DMS153 (cell line): ENCODE measurements at places on chromosomes 1 and 21.
A peak's percentile ranks its signal among the peaks of the same experiment; 100 is the strongest.

- peak; percentile 31 for DNase-seq
Measured at GRCh38 chr21:39638281-39638680, 25.5 kb downstream of the B3GALT5 start.

GRCh38 chr1:192789871-192790270, 19.0 kb upstream of the RGS2 start:
- DNase-seq = no peak

DNA sequence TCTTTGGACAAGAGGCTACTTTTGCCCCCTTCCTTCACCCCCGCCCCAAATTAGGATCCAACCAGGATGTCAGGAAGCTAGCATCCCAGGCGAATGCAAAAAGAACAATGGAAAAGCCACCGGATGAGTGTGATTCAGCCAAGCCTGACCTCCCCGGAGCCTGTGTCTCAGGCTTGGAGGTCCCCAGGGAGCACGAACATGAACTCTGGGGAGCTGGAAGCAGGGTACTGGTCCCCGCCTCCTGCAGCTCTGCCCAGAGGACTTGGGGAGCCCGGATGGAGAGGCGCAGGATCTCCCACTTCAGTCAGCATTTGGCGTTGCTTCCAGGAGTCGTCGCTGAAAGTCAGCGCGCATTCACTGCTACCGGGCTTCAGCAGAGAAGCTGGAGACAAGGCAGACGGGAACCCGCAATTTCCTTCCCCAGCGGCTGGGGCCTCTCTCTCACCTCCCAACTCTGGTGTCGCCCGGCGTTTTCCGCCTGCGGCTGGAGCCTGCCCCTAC, 1.8 kb upstream of the TBX15 start:
- no peak for DNase-seq

DNA sequence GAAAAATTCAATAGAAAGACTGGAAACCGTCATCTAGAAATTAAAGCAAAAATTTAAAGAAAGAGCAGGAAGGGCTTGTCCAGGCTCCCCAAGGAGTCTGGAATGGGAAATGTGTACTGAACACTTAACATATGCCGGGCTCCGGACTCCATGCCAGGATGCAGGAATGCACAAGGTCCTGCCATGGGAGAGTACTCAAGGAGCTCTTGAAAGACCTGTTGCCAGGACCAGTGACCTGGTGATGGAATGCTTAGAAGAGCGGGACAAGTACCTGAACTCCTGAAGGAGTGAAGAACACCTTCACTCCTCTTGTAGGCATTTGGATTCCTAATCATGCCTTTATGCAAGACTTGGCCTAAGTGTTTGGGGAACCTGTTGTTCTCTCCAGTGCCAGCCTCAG, 16.9 kb upstream of the DSCAM start:
- no peak for DNase-seq

- no peak for DNase-seq
Measured at GRCh38 chr1:114135786-114136185, 17.9 kb downstream of the SYT6 start.

GRCh38 chr1:98398649-98399048, 262.9 kb upstream of the SNX7 start:
- no peak for DNase-seq
